D721Med (cell line): ENCODE measurements at places on chromosomes 7 and 10.

DNA sequence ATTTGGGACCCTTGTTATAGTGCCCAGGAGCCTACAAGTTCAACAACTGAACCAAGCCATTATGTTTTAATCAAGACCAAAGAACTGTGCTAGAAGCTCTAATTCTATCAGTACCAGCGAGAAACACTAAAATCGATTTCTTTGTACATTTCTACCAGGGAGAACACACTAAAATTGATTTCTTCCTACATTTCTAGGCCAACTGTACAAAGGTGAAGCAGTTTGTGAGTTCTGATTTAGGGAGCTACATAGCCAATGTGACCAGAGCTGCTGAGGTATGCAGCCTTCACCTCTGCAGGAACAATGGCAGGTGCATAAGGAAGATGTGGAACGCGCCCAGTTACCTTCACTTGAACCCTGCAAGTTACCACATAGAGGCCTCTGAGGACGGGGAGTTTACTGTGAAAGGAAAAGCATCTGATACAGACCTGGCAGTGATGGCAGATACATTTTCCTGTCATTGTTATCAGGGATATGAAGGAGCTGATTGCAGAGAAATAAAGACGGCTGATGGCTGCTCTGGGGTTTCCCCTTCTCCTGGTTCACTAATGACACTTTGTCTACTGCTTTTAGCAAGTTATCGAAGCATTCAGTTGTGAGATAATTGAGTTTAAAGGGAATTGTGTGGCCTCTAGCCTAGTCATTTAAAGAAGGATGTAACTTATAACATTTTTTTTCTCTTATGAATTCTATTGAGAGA, 31.7 kb downstream of the HYAL4 start:
- no peak for DNase-seq

- no peak for DNase-seq
Measured at GRCh38 chr7:153938451-153938850, 113.7 kb upstream of the DPP6 start.

GRCh38 chr7:93374345-93374940, 142.3 kb downstream of the VPS50 start:
- no peak for DNase-seq

- DNase-seq: no peak
Measured at GRCh38 chr10:15841696-15842095, 18.6 kb downstream of the MINDY3 start.

DNA sequence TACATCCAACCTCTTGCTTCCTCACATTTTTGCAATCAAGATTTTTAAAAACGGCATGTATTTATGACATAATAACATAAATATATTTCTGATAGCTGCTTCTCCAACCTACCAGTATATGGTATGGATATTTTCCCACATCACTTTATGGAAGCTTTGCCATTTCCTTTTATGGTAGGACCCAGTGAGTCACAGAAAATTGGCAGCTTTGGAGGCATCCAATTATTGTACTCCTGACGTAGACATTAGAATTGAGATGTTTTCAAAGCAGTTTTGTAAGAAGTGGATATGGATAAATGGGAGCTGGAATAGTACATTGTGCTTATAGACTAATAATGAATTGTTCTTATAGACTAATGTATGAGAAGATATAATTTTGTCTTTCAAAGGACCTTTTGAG, 23.8 kb upstream of the BICC1 start:
- DNase-seq: no peak

GRCh38 chr7:90758933-90759562, 162.9 kb downstream of the CDK14 start:
- DNase-seq: no peak

- no peak for DNase-seq
Measured at GRCh38 chr7:16646472-16647072, 591 bp downstream of the BZW2 start.

DNA sequence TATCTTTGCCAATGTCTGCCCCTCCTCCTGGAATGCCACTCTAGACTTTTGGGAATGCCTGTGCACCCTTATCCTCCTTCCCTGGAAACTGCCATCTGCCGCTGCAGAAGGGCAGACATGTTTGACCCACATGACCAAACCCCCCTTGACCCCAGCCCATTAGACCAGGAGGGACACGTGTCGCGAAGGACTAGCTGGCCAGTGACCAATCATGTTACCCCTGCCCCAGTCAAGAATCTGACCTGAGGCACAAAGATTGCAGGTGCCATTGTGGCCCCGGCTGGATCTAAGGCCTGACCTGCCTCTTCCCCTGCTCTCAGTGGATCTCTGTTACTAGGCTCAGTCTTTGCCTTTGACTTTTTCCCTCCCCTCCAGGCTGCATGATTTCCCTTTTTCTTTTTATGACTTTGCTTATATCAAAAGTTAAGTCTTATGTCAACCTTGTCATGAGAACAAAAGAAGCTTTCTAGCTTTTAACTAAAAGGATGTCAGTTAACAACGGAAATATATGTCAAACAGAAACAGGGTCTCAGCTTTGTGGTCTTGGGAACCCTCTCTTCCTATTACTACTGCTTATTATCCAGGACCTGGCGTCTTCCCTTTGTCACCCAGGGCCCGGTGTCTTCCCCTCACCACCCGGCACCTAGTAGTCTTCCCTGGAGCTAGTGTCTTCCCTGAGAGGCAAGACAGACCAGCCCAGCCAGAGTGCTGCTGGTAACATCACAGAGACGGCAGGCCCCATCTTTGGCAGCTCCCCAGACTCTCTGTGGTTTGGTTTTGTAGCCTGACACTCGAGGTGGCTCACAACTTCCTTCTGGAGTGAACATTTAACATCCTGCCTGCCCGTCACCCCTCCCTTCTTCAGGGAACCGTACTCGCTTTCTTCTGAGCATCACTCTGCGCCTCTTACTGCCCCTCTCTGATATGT, 24.4 kb upstream of the PPIF start:
- DNase-seq: no peak

- no peak for DNase-seq
Measured at GRCh38 chr10:80187465-80188409, 17.6 kb downstream of the ANXA11 start.

DNA sequence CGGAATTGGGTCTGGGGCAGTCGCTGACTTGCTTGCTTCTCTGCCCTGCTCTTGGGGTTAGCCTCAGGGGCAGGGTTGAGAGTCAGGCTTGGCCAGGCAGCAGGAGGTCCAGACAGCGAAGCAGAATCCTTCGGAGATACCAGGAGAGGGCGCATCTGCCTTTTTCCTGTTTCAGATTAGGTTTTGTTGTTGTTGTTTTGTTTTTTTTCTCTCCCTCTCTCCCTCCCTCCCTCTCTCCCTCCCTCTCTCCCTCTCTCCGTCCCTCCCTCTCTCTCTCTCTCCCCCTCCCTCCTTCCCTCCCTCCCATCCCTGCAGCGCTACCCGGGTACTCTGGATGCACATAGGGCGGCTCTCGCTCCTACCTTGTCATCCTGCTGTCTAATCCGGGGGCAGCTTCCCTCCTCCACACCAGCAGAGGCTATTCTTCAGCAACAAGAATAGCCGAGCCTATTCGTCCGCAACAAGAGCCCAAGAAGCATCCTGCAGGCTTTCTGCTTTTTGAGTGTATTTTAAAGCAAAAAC, 758 bp upstream of the OPTN start:
- peak; percentile 34 for DNase-seq

DNA sequence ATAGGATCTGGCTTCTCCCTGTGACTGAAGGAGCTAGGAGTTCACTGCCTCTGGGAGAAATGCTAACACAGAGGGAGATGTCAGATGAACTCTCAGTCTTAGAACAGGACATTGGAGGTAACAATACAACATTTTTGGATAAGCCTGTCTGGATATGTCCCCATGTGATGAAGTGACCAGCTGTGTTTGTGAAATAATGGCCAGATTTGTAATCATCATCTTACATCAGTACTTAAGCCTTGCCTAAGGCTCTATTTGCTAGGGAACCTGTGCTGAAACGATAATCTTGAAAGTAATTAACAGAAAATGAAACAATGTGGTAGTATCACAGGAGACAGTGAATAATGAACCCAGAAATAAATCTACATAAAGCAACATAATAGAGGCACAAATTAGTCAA, 56.2 kb downstream of the CRPPA start:
- no peak for DNase-seq
